CD4-positive, CD25-positive, alpha-beta regulatory T cell (primary cell): ENCODE measurements at places on chromosomes 12 and 14.

- no peaks in the 10 kb centered on the region for H3K27me3 ChIP-seq
- no peak for DNase-seq
- no peak overlapping the region for H3K27ac ChIP-seq
- no peaks in the 10 kb centered on the region for H3K4me1 ChIP-seq
- no peak overlapping the region for H3K4me3 ChIP-seq
Observed at GRCh38 chr12:1419849-1420371, 174.5 kb downstream of the FBXL14 start.

DNA sequence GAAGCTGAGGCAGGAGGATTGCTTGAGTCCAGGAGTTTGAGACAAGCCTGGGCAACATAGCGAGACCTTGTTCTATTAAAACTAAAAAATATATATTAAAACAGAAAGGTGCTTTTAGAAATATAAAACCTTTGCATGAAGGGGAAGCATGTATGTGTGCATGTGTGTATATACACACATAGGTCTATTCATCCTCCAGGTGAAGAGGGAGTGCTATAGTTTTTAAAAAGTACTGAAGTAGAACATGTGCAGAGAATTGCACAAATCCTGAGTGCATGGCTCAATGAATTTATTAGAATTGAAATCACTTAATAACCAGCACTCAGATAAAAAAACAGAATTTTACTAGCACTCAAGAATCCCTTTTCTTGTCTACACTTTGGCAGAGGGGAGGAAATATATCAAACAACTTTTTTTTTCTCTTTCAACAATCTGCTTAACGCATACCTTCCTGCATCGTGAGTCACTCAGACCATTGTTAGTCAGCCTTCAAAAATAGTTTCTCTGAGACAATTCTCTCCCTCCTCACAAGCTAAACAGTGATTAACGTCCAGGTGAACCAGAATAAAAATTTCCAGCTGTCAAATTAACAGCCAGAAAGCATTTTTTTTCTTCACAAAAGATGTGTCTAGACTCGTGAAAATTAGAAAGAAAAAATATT is 17.7 kb upstream of the NEDD1 start:
- DNase-seq = no peak
- H3K36me3 ChIP-seq = no peaks in the 10 kb centered on the region
- no peak overlapping the region for H3K4me3 ChIP-seq
- peaks cover 15% of the 10 kb centered on the region for H3K27me3 ChIP-seq

- no peaks in the 10 kb centered on the region for H3K36me3 ChIP-seq
- no peak for DNase-seq
- H3K27me3 ChIP-seq = no peaks in the 10 kb centered on the region
Observed at GRCh38 chr14:85576848-85577542, 47.1 kb downstream of the FLRT2 start.

- no peak for DNase-seq
- no peak overlapping the region for H3K27ac ChIP-seq
- no peaks in the 10 kb centered on the region for H3K27me3 ChIP-seq
- H3K4me3 ChIP-seq = no peak overlapping the region
- H3K4me1 ChIP-seq = no peaks in the 10 kb centered on the region
Observed at GRCh38 chr12:107600581-107601144, 84.9 kb upstream of the PWP1 start.

DNA sequence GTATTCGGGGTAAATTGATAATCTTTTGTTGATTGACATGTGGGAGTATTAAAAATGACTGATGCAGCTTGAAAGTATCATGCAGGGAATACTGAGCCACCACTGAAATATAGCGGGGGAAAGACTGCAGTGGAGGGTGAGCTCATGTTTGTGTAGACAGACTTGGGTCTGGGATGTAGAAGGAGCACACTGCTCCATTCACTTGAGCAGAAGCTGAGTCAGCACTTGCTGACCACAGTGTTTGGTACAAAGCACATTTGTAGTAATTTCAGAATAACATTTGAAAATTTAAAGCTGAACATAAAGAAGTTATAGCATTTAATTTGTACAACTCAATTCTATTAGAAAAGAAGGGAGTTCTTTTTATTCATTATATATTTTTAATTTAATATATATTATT is 304.3 kb upstream of the PRICKLE1 start:
- no peak overlapping the region for H3K4me3 ChIP-seq
- H3K4me1 ChIP-seq = no peaks in the 10 kb centered on the region
- no peaks in the 10 kb centered on the region for H3K27me3 ChIP-seq

- peaks cover 74% of the 10 kb centered on the region for H3K27me3 ChIP-seq
- no peak overlapping the region for H3K4me3 ChIP-seq
- H3K36me3 ChIP-seq = no peaks in the 10 kb centered on the region
- no peak overlapping the region for H3K27ac ChIP-seq
- no peak for DNase-seq
Observed at GRCh38 chr12:53964315-53964713, 8.6 kb upstream of the HOXC11 start.

DNA sequence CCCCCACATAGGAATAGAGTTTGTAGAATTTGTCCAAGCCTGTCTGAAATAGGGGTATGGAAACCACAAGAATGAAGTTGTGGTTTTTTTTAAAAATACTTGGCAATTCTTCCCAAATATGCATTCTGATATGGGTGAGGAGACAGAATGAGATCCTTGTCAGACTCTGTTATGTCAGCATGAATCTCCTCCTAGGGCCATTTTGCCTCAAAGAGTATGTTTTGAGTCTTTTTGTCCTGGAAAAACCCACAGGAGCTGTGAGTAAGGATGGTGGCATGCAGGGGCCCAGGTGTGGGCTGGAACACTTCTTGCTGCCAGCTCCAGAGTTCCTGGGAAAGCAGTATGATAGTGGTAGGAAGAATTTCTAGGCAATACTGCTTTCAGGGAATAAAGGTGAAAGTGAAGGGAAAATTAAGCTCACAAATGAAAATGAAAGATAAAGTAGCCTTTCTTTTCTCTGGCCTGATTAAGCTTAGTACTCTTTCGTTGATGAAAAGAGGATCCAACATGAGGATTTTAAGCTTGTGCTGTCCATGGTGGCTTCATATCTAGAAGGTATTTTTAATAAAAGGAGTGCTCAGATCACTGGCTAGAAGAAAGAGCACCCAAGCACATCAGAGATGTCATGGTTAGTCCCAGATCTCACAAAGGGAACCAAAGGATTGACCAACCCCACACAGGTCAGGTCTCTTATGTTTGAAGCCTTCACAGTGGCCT is 130.8 kb downstream of the LLPH start:
- DNase-seq = no peak
- H3K27ac ChIP-seq = no peak overlapping the region
- no peaks in the 10 kb centered on the region for H3K36me3 ChIP-seq
- H3K27me3 ChIP-seq = peaks cover 3% of the 10 kb centered on the region

- no peak overlapping the region for H3K27ac ChIP-seq
- no peaks in the 10 kb centered on the region for H3K27me3 ChIP-seq
- no peak for DNase-seq
- no peak overlapping the region for H3K4me3 ChIP-seq
- no peaks in the 10 kb centered on the region for H3K36me3 ChIP-seq
Observed at GRCh38 chr12:2008677-2009076, 4.4 kb upstream of the DCP1B start.

DNA sequence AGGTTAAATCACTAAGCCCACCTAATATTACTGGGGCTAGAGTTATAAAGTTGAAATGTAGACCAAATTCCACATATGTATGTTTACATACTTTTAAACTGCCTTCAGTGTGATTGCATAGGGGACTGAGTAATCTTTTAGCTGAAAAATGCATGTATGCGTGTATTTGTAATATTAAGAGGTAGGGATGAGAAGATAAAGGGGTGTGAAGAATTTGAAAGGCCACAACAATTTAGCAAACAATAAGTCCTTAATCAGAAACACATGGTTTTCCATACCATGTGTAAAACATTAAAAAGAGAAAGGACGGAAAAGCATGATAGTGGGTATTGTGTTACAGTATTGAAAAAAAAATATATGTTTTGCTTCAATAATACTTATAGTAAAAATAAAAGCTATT is 919.9 kb upstream of the FLRT2 start:
- H3K4me1 ChIP-seq = no peaks in the 10 kb centered on the region
- no peak overlapping the region for H3K4me3 ChIP-seq
- no peak overlapping the region for H3K27ac ChIP-seq
- H3K36me3 ChIP-seq = no peaks in the 10 kb centered on the region
- H3K27me3 ChIP-seq = no peaks in the 10 kb centered on the region
- DNase-seq = no peak

GRCh38 chr12:19227880-19228210 is 98.3 kb downstream of the PLEKHA5 start:
- no peak overlapping the region for H3K27ac ChIP-seq
- H3K36me3 ChIP-seq = no peaks in the 10 kb centered on the region
- no peak overlapping the region for H3K4me3 ChIP-seq

- H3K27me3 ChIP-seq = no peaks in the 10 kb centered on the region
- no peaks in the 10 kb centered on the region for H3K4me1 ChIP-seq
- H3K4me3 ChIP-seq = no peak overlapping the region
- no peak for DNase-seq
- no peak overlapping the region for H3K27ac ChIP-seq
Observed at GRCh38 chr12:120735181-120735580, 9.6 kb downstream of the ACADS start.

- H3K4me1 ChIP-seq = no peaks in the 10 kb centered on the region
- H3K4me3 ChIP-seq = no peak overlapping the region
- H3K27ac ChIP-seq = no peak overlapping the region
- H3K36me3 ChIP-seq = no peaks in the 10 kb centered on the region
- no peaks in the 10 kb centered on the region for H3K27me3 ChIP-seq
Observed at GRCh38 chr14:63492391-63492790, 50.8 kb downstream of the PPP2R5E start.
